Stimulated activated CD8-positive, alpha-beta memory T cell treated with anti-CD3 and anti-CD28 coated beads, Interleukin-12 subunit alpha, Interleukin-12 subunit beta, amount 100 ng/mL, for 4 hours (primary cell): ENCODE measurements at places on chromosomes 3 and 15.

DNA sequence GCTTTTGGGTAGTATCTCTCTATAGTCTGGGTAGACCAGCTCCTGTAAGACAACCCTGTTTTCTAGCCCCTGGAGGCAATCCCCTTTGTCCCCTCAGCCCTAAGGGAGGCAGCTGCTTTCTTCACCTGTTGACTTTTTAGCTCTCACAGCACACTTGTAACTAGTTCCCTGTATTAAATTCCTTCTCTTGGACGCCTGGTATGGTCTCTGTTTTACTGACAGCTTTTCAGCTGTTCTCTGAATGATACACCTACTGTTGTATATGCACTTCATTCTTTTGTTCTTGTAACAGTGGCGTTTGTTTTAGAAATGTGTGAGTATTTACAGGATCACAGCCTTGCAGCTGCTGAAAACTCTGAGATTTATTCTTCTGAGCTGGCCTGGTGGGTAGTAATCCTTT, 413.0 kb upstream of the RBMS3 start:
- DNase-seq = no peak

- DNase-seq = no peak
Measured at GRCh38 chr15:59154243-59154642, 49.3 kb downstream of the CCNB2 start.

DNA sequence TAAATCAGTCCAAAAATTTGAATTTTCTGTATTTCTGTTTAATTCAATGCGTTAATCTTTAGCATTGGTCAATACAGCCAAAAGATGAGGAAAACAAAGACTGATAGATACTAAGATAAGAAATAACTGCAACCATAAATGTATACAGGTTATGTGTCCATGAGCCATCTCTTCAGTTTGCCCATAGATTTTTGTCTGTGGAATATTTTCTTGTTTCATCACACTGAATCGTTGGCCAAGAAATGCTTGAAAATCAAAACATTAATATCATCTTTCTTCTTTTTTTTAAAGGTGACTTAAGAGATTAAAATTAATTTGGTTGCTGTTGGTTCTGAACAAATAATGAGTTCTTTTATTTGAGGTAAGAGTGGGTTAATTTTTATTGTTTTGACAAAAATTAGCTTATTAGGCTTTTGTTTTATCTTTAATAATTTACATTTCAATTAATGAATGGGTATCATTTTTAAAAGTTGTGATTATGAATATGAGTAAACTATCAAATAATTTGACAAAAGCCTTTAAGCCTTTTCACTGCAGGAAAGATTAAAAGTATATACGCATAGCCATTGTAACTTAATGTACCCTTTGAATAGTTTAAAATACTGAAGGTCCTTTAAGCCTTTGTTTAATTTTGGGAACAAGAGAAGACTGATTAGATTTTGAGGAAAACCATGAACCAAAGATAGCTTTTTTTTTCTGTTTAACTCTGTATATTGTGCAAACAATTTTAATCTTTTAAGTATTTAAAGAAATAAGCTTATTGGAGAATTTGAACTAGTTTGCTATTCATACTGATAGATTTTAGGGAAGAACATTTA, 14.7 kb upstream of the CHD2 start:
- no peak for DNase-seq

DNA sequence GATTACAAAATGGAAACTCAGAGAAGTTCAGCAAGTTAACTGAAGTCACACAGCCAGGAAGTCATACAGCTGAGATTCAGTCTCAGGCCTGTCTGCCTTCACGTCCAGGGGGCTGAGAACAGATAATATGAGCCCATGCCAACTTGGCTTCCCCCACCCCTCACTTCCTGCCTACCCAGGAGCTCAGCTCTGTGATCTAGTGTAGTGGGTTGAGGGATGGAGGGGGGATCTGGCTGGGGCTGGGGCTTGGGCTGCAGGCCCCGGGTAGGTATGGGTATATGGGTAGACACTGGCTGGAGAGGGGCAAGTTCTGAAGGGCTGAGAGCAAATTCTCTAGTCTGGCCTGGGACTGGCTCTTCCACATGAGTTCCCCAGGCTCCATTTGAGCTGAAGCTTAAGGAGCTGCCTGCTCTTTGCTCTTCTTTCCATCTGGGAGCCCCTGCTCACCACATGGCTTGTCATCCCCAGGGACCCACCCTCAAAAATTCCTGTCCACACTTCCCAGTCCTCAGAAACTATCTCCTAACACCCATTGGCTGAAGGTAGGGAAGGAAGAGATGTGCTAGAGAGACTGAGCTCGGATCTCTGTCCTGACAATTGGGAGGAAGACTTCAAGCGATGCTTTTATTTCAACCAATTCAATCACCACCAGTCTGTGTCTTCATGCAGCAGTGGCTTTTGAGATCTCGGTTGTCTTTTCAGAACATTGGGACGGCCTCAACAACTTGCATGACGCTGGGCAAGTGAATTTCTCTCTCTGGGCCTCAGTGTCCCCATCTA, 2.0 kb downstream of the RASGRF1 start:
- DNase-seq = no peak

- no peak for DNase-seq
Measured at GRCh38 chr3:188390775-188391443, 237.0 kb downstream of the LPP start.

DNA sequence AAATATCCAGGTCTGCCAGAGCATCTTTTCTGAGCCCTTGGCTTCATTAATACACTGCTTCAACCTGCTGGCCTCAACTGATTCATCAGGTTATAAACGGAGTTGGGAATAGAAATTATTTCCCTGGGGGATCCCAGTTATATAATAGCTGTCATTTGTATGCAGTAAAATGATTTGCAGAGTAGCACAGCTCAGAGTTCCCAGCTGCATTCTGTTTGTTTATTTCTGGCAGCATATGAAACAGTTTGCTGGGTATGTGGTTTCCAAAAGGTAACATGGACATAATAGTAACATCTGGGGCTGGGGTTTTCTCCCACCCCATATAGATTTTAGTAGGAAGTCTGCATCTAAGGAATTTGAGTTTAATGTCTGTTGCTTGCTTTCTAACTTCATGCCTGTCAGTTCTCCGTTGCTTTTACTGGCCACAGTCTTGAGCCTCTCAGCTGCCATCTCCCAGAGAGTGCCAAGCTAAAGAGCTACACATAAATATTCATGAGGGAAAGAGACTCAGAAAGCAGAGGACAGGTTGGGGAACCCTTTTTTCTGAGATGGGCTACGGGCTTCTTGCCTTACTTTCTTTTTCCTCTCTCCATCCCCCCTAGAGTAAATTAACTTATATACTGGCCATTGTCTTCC, 124.6 kb downstream of the TMEM108 start:
- no peak for DNase-seq
